ENCODE measurements at places on chromosomes 16 and 17. TPM values are rescaled to one million over a fixed set of nuclear protein-coding genes. Genes with fewer than 3 reads are reported as not detected.

The LDHD gene
- total RNA-seq, result 0.34 TPM

The CDYL2 gene
- 30.4 TPM for total RNA-seq

The ARHGAP44 gene
- total RNA-seq, result 0.36 TPM

The TEKT5 gene
- not detected for total RNA-seq

The ZP2 gene
- total RNA-seq, result not detected

The COX6A2 gene
- not detected for total RNA-seq

The PRR11 gene
- total RNA-seq, result 55.1 TPM

The KRTAP17-1 gene
- total RNA-seq, result not detected

The MYH1 gene
- total RNA-seq, result not detected

The SNAI3 gene
- total RNA-seq, result 7.2 TPM

The KRT16 gene
- not detected for total RNA-seq

The PLXDC1 gene
- total RNA-seq, result 0.98 TPM

The EPOP gene
- 7.3 TPM for total RNA-seq

The CAPN15 gene
- 89.0 TPM for total RNA-seq

The TERB1 gene
- 0.11 TPM for total RNA-seq

The MFAP4 gene
- total RNA-seq, result not detected

The GUCY2D gene
- total RNA-seq, result 0.05 TPM

The PRDM7 gene
- not detected for total RNA-seq

The CSH2 gene
- total RNA-seq, result not detected

The MEIOB gene
- total RNA-seq, result not detected

The SLFN12 gene
- total RNA-seq, result 12.5 TPM

The LPO gene
- total RNA-seq, result not detected

The ABCA10 gene
- total RNA-seq, result 0.64 TPM

The NPTX1 gene
- total RNA-seq, result 29.5 TPM

The KRTAP2-3 gene
- total RNA-seq, result not detected

The MMP15 gene
- 0.95 TPM for total RNA-seq

The COTL1 gene
- total RNA-seq, result 887 TPM

The RGS11 gene
- 0.34 TPM for total RNA-seq

The FOXN1 gene
- not detected for total RNA-seq

The KRT13 gene
- not detected for total RNA-seq

The LITAFD gene
- not detected for total RNA-seq

The KRTAP4-5 gene
- total RNA-seq, result not detected

The ANTKMT gene
- total RNA-seq, result 26.1 TPM

The KRTAP2-2 gene
- total RNA-seq, result not detected

The ABCC11 gene
- total RNA-seq, result 0.05 TPM

Measured in T-helper 2 cell treated with Interferon-gamma antibody and Interleukin-4, amounts not matched to agents 100 ng/mL and 5 ng/mL, for 36 hours (primary cell).